AG08395 (cell line): ENCODE measurements at places on chromosomes 3 and 15.

- no peak for DNase-seq
Observed at GRCh38 chr15:39099524-39099923, 481.4 kb upstream of the THBS1 start.

GRCh38 chr15:63638839-63639238 lies 41.7 kb downstream of the FBXL22 start:
- DNase-seq: no peak

DNA sequence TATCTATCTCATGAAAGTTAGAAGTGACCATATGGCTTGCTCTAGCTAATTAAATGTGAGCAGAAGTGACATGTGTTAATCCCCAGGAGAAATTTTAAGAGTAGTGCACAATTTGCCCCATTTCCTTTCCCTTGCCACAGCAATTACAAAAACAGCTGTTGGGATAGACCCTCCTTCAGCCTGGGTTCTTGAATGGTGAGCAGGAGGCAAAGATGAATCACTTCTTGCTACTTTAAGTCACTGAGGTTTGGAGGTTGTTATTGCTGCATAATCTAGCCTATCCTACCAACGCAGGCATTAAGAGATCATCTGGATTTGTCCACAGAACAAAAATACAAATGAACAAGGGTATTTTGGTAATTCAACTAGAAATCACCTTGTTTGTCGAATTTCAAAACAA lies 51.7 kb upstream of the CAPN7 start:
- DNase-seq: no peak

GRCh38 chr3:99599894-99600293 lies 38.5 kb upstream of the COL8A1 start:
- no peak for DNase-seq

- no peak for DNase-seq
Observed at GRCh38 chr15:36265422-36265821, 314.0 kb upstream of the CDIN1 start.

DNA sequence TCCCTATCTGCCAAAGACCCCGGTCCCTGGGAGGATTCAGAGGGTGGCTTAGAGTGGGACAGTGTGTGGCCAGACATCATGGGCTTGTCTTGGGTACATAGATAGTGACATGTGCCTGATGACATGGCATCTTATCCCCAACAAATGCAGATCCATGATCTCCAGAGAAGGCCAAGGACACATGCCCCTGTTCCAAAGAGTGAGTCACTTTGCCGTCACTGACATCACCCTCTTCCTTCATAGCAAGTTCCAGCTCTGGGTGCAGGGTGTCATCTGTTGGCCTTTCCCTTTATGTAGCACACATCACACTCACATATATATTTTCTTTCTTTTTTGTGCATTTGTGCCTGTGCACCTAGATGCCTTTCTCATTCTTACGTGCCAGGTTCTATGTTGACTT lies 350.5 kb downstream of the LRTM1 start:
- DNase-seq: no peak

DNA sequence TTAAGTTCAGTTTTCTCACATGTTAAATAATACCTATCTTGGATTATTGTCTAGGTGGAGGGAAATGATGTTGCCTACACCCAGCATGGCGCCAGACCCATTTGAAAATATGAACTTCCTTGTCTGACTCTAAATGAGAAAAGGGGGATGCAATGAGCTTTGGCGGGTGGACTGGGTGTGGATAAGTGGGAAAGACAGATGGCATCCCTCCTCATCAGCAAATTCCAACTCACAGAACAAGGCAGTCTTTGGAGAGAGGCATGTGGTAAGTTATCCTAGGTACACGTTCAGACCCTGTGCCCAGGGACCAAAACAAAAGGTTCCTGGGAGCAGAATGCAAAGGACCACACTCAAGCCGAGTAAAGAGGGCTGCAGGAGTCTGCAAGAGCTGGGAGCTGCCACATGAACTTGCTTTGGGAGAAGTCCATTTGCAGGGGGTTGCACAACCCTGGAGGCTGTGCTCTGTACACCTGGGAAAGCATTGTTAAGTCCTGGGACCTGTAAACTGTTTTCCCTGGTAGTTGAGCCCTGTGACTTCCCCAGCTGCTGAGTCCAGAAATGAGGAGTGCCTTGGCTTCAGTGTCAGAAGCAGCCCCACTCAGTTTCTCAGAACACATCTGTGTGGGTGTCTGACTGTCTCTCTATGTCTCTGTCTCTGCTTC lies 102.3 kb upstream of the TPM1 start:
- no peak for DNase-seq

- no peak for DNase-seq
Observed at GRCh38 chr3:64225695-64226499, 631 bp upstream of the PRICKLE2 start.

GRCh38 chr15:42182961-42183360 lies 25.1 kb downstream of the VPS39 start:
- no peak for DNase-seq

DNA sequence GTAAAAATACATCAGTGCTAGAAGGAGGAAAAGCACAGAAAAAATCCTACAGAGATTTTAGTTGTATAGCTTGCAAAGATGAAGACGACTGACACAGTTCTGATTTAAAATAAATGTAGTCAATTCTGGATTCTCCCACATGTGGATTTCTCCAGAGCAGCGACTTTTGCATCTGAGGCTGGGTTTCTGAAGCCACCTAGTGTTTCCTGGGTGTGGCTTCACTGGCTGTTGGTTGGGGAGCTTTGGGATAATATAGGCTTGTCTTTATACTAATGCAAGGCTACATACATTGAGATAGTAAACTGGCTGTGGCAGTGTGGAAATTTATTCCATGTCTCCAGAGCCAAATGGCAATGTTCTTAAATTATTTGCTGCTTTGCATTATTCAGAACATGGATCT lies 158.1 kb upstream of the FEZF2 start:
- DNase-seq: no peak

DNA sequence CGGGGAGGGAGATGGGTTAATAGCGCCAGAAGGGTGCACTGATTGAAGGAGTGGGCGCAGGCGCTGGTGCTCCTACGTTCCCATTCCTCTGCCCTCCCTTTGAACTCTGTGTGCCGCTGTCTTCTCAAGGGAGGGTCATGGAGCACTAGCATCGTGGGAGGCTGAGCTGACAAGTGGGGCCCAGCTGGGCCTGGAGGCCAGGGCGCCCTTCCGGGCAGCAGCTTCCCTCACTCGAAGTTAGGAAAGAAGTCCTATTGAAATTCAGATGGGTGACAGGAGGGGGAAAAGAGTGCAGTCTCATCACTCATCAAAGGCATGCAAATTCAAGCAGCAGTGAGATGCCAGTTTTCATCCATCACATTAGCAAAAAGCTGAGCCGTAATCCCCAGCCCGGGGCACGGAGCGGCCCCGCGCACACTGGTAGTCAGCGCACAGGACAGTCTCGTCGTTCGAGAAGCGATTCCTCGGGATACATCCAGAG lies 128.2 kb downstream of the LRRK1 start:
- DNase-seq: no peak

DNA sequence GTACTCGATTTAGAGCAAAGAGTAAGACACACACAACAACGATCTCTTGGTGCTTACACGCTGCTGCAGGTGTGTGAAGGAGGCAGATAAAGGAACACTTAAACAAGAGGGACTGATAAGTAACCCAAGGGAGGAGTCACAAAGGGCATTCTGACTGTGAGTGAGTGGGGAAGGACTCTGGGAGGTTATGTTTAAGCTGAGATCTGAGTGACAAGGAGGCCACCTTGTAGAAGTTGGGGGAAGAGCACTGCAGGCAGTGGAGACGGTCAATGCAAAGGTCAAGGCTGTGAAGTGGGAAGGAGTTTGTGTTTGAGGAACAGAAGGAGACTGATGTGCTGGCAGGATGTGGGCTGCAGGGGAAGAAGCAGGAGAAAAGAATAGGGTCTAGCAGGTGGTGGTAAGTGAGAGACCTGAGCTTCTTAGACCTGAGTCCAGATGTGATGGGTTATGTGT lies 63.1 kb downstream of the LPP start:
- no peak for DNase-seq

- peak; percentile 28 for DNase-seq
Observed at GRCh38 chr3:58422756-58423325, 10.8 kb downstream of the PDHB start.

DNA sequence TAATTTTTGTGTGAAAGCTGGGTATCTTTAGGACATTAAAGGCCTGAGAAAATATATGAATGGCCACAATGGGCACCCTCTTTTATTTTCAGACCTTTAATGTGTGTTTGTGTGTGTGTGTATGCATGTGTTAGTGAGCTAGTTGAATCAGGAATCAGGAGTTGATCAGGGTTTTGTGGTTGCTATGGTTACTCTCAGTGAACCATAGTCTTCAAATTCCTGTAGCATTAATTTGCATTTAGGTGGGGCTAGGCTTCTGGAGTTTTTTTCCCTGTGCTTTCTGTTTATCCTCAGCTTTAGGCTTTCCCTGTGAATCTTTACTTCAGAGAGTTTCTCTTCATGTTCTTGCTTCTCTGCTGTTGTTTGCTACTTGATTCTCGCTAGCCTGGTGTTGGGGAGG lies 122.0 kb upstream of the ONECUT1 start:
- no peak for DNase-seq

DNA sequence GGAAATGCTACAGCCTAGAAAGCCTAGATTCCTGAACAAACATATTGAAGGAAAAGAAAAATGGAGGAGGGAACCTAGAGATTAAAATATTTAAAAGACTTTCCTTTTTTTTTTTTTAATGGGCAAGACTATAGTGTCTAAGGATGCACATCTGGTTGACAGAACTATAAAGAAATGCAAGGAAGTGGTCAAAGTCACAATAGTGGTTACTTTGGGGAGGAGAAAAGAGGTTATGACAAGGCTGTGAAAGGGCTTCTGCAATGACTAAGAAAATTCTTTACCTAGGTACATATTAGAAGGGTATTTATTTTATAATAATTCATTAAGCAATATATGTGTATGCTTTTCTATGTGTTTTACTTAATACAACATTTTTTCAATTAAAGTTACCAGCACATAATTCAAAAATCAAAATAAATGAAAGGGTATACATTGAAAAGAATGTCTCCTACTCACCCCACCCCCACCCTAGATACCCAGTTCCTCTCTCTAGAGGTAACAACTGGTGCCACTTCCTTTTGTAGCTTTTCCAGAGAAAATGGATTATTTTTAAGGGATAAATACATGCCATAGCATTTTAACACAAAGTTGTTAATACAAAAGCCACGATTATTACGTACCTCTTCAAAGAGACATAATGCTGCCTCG lies 70.1 kb downstream of the HERC1 start:
- DNase-seq: peak; percentile 13

DNA sequence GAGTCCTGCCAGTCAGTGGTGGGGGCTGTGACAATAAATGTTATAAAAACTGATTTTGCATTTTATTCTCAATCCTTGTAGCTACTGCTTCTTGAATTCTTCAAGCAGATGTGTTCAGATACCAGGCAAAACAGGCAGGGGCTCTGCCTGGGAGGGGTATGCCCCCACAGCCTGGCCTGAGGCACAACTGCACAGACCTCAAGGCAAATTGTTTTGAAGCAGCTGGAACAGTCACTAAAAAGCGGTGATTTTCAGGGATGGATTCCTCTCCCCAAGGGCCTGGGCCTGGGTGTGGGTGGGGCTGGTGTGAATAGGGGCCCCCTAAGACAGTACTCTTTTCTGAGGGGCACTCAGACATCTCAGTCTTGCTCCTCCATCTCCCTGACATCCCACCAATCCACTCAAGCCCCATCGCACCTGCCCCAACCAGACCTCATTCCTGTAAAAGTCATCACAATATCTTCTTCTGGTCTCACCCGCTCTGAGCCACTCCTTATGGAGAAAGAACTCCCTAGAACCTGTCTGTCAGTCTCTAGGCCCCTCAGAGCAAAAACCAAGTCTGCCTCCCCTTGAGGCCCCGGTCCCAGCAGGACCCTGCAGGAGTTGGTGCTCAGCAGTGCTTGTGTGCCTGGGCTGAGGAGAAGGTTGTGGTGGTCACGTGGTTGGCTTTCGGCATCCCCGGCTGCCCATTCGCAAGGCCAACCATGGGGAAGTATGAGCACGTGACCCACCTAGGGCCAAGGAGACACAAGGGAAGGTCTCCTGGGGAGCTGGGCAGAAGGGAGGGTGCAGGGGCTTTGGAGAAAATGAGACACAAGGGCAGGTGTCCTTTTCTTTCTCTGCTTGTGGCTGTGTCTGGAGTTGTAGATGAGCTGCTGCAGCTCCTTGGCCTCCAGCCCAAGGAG lies 2.9 kb upstream of the PSTPIP1 start:
- no peak for DNase-seq

DNA sequence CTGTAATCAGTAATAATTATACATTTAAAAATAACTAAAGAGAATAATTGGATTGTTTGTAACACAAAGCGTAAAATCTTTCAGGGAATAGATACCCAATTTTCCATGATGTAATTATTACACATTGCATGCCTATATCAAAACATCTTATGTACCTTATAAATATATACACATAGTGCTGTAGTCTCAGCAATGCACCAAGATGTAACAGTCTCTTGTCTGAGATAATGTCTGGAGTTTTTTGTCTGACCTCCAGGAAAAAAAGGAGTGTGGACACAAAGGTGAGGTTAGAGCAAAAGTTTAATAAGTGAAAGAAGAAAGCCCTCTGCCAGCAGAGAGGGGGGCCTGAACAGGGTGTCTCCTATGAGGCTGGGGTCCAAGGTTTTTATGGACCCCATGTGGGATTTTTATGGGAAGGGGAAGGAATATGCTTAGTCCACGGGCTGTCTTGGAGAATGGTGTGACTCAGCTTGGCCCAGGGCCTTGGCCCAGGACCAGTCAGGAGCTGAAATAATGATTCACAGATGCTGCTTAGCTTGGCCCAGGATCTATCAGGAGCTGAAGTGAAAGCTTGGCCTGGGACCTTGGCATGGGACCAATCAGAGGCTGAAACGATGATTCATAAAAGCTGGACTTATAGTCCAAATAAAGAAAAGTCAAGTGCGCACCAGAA lies 545.0 kb downstream of the ZPLD1 start:
- DNase-seq: peak; percentile 78

DNA sequence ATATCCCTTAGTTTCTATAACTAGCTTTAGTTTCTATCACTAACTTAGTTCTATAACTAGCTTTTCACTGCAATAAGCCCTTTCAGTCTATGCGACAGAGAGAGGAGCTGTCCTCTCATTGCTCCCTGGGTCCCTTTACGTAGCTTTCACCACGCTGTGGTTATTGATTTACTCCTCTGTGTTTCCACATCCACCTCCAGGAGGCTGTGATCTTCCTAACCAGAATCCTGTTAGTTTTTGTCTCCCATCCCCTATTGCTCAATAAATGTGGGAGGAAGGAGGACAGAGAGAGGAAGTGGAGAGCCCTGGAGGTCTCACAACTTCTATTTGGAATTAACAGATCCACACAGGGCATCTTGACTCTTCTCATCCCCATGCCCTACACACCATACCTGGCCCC lies 1036.1 kb downstream of the MCTP2 start:
- DNase-seq: no peak

GRCh38 chr15:67461735-67462134 lies 59.2 kb upstream of the C15orf61 start:
- no peak for DNase-seq

DNA sequence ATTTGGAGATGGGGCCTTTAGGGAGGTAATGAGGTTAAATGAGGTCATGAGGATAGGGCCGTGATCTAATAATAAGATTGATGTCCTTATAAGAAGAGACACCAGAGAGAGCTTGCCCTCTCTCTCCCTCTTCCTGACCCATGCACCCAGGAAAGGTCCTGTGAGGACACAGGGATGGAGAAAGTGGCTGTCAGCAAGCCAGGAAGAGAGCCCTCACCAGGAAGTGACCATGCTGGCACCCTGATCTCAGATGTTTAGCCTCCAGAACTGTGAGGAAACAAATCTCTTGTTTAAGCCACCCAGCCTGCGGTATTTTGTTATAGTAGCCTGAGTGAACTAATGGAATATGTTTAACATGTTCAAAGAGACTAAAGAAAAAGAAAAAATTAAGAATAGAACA lies 15.3 kb upstream of the GNB5 start:
- DNase-seq: no peak
